Stimulated activated CD8-positive, alpha-beta memory T cell treated with anti-CD3 and anti-CD28 coated beads, Interleukin-15, amount 100 ng/mL, for 48 hours (primary cell): ENCODE measurements at places on chromosomes 5 and 9.

- DNase-seq, result no peak
Observed at GRCh38 chr5:158326256-158326655, 467.3 kb upstream of the CLINT1 start.

- DNase-seq, result no peak
Observed at GRCh38 chr5:3194684-3195083, 400.9 kb upstream of the IRX1 start.

- no peak for DNase-seq
Observed at GRCh38 chr5:130992095-130992494, 173.0 kb downstream of the HINT1 start.

DNA sequence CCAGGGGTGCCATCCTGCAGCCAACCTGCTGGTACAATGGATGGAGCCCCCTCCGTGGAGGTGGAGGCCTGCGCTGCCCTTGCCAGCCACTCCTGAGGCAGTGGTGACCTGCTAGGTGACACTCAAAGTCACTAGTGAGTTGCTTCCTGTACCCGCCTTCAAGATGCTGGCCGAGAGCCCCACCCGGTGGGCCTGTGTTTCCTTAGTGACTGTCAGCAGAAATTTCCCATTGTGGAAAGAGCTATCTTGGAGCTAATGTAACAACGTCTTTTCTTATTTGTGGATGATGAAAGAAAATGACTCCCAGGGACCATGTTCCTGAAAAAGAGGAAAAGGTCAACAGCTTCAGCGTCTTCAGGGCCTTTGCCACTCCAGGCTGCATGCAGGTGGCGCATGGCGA lies 117.0 kb upstream of the BOD1 start:
- DNase-seq, result no peak

DNA sequence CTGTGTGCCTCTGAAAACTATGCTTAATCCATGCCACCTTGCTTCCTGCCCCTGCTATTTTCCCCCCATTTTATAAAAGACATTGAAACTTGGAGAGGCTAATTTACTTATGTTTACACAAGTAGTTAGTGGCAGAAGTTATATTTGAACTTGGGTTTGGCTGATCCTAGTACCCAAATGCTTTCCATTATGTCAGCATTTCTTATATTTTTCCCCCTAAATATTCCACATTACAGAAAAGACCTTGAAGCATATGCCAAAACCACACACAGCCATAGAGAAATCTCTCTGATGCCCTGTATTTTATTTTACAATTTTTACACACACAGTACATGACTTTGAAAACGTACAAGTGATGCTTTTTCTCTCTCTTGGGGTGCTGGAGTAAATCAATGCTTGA lies 11.2 kb downstream of the C1QTNF2 start:
- no peak for DNase-seq

GRCh38 chr5:75727931-75728330 lies 10.7 kb upstream of the POC5 start:
- DNase-seq, result no peak

DNA sequence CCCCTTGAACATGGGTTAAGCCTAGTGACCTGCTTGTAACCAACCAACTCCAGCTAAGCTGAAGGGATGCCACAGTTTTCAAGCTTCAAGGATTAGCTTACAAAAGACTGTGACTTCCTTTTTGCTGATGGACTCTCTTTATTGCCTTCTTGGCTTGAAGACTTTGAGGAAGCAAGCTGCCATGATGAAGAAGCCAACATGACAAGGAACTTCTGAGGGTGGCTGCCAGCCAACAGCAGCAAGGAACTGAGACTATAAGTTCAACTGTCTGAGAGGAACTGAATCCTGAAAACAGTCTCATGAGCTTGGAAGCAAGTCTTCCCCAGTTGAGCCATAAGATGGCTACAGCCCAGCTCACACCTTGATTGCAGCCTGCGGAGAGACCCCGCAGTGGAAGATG lies 116.1 kb upstream of the TAF11L2 start:
- DNase-seq, result no peak

DNA sequence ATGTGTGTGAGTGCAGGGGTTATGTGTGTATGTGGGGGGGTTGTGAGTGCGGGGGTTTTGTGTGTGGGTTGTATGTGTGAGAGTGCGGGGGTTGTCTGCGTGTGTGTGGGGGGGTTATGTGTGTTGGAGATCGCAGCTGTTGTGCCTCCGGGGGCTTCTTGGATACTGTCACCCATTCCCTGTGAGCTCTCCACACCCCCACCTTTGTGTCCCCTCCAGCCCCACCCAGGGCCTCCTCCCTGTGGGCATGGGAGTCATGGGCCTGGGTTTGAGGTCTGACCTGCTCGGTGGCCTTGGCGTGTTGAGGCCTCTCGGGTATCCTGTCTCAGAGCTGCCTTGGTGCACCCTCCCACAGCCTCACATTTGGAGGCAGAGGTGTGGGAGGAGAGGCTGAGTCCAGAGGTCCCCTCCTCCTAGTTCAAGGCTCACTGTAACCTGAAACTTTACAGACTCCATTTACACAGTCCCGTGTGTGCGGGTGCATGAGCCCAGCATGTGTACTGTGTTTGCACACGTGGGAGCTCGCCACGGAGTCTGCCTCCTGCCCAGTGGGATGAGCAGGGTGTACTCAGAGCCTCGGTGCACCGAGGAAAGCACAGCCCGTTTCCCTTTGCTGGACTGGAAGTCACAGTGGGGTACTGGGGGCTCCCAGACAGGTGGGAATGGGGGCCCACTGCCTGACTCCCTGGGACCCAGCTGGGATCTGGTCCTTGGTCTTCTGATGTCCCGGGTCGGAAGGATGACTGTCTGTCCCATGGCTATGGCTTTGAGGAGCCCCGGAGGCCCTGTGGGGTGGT lies 43.4 kb downstream of the RXRA start:
- no peak for DNase-seq

- DNase-seq, result no peak
Observed at GRCh38 chr5:154542581-154542980, 64.6 kb upstream of the HAND1 start.

DNA sequence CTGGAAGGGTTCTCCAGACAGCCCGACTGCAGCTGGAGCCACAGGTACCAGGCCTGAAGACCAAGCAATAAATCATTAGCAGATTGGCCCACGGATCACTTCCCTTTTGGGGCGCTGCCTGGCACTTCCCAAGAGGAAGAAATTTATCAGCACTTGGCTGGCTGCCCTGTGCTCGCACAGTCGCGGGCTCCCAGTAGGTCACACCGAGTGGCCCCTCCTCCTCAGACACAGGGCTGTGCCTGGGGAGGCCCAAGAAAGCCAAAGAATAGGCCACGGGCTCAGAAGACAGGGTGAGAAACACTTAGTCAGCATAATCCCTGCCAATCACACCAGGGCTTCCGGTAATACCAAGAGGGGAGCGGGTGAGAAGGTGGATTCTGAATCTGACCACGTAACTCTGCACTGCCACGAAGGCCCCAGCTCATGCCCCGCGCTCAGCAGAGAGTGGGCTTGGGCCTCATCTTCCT lies 115.7 kb upstream of the MSX2 start:
- DNase-seq, result no peak

DNA sequence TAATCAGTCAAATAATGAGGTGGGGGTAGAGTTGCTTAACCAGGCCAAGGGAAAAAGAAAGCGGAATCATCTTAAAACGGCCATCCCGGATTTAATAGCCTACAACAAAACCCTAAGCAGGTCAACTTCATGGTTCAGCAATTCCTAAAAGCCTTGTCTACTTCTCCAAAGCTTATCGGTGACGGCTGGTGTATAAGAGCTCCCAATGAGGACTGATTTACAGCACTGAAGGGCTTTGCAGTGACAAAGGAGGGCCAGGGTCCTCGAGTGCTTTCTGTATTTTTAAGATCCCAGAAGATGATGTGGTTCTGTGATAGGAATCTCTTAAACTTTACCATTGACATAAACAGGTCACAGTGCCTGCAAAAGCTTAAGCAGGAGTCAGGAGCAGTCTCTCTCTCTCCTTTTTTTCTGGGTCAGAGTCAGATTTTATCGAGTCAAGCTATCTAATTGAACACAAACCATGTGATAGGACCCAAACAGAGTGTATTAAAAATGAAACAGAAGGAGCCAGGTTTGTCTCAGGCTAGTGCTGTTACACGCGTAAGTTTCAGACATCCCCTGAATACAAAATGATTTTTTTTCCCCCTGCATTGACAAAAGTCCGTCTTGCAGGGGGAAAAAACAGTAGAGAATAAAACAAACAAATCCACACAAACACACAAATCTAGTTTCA lies 663.6 kb upstream of the ZNF608 start:
- no peak for DNase-seq

GRCh38 chr9:17185481-17186029 lies 50.7 kb downstream of the CNTLN start:
- no peak for DNase-seq

GRCh38 chr5:136145030-136145429 lies 12.4 kb downstream of the SMAD5 start:
- DNase-seq, result no peak

- no peak for DNase-seq
Observed at GRCh38 chr9:77933019-77933418, 98.6 kb downstream of the GNAQ start.

- no peak for DNase-seq
Observed at GRCh38 chr5:56158331-56158960, 74.7 kb downstream of the ANKRD55 start.

GRCh38 chr9:135512241-135512603 lies 9.0 kb upstream of the LCN1 start:
- no peak for DNase-seq

DNA sequence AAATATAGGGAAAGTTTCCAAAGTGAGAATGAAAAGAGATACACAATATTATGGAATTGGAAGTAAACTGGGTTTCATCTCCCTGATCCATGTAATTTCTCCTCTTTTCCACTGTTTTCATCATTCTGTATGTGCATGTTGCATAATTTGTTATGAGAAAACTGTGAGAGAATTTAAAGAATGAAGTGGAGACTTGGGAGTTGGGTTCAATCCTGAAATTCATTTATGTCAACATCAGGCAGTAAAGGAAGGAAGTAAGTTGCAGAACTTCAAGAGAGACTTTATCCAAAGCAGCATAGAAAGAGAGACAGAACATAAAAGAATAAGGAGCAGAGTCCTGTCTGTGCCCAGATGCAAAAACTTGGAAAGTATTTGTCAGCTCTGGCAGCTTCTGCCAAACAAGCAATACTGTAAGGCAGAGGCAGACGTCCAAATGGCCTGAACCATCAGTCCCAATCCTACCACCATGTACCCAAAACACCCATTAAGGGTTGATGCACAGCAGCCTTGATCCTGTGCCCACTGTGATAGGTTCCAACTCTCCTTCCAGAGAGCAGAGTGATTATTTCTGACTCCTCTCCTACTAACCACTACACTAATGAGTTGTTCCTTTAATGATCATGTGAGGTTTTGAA lies 425.3 kb upstream of the CDH6 start:
- DNase-seq, result no peak

GRCh38 chr5:38719916-38720315 lies 125.9 kb upstream of the OSMR start:
- no peak for DNase-seq

GRCh38 chr5:40628407-40628806 lies 51.3 kb upstream of the PTGER4 start:
- DNase-seq, result no peak

DNA sequence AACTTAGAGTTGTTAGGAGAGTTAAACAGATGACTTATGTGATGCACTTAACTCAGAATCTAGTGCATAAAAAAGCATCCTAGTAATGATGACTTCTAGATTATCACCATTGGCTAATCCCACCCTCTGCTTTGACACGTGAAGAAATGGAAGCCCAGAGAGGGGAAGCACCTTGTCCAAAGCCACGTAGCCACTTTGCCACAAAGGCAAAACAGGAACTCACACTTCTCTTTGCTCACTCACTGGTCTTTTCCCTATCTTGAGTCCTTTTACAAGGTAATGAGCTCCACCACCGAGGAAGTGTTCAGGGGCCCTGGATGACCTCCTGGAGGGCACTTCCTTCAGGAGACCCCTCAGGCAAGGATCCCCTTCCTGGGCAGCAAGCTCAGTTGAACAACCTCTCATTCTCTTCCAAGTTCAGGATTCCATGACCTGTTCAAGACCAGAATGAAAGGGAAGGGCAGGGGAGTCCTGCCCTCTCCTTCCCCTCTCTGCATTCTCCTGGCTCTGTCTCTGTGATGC lies 89.7 kb downstream of the HRH2 start:
- no peak for DNase-seq

DNA sequence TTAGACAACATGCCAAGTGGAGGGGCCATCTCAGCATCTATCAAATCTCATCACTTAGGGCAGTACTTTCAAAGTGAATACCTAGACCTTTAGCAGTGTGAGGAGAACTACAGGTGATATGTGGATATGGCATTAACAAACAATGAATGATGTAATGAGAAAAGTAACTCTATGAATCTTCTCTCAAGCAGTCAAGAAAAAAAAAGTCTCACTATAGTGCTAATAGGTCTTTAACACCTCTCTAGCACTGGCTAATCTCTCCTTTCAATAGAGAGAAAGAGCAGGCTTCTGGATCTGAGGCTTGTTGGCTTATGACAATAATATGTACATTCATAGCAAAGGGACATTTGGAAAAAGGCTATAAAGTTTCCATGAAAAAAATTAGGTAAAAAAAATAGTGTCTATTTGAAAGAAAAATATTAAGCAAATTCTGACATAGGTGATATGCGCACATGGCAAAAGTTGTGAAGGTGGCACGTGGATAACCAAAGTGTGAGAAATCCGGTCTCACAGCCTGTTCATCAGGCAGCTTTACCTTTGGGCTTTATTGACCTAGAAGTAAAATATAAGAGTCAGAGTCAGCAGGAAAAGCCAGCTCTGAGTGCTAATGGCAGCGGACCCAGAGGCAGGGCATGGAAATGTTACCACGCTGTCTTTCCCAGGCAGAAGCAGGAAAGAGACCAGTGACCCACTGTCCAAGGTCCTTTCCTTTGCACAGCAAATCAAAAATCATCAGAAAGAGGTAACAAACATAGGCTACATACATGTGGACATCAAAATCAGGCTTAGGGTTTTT lies 203.4 kb downstream of the EFNA5 start:
- no peak for DNase-seq

GRCh38 chr5:169024421-169024820 lies 276.5 kb downstream of the SLIT3 start:
- DNase-seq, result no peak

DNA sequence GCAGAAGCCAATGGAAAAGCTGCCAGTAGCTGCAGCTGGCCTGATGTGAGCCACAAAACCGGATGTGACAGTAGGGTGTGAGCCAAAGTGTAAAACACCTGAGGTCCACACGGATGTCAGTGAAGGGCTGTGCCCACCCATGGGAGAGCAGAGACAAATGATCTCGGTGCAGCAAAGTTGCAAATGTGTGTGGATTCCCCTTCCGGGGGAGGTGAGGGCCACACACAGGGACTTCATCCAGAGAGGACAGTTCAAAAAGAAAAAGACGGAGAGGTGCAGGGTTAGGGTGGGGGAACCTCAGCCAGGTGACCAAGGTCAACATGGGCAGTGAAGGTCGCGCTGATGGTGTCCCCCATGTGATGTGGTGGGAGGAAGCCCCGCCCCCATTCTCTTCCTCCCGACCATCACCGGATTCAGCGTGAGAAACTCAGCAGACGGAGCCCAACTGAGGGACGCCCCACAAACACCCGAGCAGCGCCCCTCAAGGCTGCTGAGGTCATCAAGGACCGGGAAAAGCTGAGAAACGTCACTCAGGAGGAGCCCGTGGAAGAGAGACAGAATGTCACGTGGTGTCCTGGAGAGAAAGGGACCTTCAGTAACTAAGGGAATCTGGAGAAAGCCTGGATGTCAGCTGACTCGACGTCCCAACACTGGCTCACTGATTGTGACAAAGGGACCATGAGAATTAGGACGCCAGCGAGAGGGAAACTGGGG lies 11.4 kb upstream of the PTGDS start:
- DNase-seq, result no peak
